ENCODE measurements at places on chromosomes 7 and 10.

GRCh38 chr7:155211761-155212160 lies 85.9 kb upstream of the INSIG1 start:
- no peak for DNase-seq

GRCh38 chr10:89032141-89032891 lies 41.7 kb downstream of the FAS start:
- DNase-seq = peak; percentile 58

DNA sequence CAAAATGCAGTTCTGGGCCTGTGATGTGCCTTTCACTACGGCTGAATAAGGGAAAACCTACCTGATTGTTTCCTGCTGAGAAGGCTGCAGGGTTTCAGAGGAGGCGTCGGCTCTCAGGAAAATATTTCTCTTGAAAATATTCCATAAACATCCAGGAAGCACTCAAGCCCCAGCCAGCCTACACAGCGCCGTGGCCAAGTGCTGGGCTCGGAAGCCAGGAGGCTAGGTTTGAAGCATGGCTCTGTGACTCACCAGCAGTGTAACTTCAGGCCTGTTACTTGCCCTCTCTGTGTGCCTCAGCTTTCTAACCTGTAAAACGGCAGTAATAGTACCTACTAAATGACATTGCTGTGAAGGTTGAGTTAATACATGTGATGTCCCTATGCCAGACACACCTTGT lies 399.1 kb downstream of the GATA3 start:
- DNase-seq = no peak

- DNase-seq = no peak
Measured at GRCh38 chr10:34464000-34464399, 351.1 kb downstream of the PARD3 start.

DNA sequence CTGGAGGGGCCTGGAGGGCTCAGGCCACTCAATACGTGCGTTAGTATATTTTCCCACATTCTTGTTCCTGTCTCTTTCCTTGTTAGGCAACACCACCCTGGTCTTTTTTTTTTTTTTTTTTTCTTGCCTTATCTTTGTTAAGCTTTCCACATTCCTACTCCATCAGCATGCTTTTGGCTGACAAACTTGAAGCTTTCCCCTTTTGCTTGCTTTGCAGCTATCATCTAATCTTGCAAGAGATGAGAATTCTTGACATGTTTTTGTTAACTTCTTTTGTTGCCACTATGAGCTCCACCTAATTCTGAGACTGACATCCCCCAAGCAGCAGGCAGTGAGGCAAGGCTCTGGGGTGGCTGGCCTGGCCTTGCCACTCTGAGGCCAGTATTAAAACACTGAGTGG lies 52.5 kb upstream of the NRP1 start:
- DNase-seq = no peak

GRCh38 chr7:139845443-139845805 lies 16.4 kb downstream of the TBXAS1 start:
- no peak for DNase-seq

DNA sequence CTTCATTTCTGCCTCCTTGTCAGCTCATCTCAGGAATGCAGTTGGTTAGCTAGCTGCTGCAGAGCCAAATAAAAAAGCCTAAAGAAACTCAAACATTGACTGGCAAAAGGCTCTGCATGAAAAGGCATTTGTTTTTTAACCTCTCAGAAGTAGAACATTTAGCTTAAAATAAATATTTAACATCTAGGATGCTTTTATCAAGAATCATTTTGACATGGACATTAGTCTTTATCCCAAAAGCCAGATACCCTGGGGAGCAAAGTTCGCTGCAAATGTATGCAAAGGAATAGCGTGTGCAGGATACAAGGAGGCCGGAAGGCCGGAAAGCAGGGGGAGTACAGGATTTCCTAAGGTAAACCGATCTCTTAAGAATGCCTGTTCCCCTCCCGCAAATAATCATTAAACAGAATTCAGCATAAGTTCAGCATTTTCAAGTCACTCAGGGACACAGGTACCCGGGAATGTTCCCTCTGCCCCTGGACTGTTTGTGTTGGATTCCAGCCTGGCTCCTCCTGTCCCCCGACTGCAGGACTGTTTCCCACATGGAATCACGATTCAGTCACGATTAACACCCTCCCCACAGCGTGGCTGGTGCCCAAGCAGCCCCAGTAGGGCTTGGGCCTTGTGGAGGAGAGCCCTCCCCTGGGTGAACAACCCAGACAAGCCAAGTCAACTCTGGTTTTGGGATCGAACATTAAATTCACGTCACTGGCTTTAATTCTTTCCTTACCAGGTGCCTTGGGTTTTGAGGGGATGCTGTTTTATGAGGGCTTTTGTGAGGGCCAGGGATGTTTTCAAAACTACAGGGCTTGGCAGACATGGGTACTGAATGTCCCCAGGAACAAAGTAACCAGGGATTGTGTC lies 97.8 kb downstream of the HIPK2 start:
- DNase-seq = peak; percentile 61

DNA sequence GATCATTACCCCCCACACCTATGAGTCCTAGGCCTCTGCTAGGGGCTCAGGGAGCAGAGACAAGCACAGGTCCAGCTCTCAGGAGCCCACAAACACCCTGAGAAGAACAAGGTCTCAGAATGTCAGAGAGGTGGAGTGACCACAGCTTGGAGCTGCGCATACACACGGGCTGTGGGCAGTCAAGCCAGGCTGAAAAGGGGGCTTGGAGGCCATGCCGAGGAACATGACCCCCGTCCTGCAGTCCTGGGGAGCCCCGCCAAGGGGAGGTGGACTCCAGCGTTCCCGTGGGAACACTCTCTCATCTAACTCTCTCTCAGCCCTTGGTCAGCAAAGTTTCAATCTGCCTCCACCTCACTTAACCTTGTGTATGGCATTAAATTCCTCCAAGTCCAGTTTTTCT lies 7.8 kb upstream of the MMP21 start:
- no peak for DNase-seq

GRCh38 chr7:39624442-39624807 lies 1.1 kb downstream of the RALA start:
- DNase-seq = no peak

GRCh38 chr10:112345743-112346142 lies 28.2 kb upstream of the ACSL5 start:
- DNase-seq = no peak

DNA sequence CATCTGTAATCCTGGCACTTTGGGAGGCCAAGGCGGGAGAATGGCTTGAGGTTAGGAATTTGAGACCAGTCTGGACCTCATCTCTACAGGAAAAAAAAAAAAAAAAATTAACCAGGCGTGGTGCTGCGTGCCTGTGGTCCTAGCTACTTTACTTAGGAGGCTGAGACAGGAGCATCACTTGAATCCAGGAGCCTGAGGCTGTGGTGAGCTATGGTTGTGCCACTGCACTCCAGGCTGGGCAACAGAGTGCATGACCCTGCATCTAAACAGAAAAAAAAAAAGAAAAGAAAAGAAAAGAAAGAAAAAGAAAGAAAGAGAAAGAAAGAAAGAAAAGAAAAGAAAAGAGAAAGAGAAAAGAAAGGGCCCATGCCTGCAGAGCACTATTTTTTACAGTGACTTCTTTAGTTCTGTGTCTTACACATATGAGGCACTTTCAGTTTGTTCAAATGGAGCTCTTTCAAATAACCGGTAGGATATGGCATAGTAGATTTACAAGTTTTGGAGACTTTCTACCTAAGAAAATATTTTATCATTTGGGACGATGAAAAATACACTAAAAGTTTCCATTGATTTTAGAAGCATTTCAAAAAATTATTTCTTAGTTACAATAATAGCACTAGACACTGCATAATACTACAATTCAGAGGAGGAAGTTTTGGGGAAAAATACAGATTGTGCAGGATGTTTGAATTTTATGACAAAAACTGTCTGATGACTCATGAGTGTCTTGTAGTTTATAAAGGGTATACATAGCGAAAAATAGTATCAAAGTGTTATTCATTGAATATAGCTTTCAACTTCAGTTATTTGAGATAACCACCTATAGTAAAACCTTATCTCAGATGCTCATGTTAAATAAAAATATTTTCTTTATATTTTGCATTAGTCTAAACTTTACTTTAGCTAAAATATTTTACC lies 75.9 kb downstream of the MDFIC start:
- DNase-seq = no peak

GRCh38 chr7:45625067-45625466 lies 50.9 kb downstream of the ADCY1 start:
- no peak for DNase-seq

GRCh38 chr7:24152356-24152755 lies 131.6 kb upstream of the NPY start:
- no peak for DNase-seq

DNA sequence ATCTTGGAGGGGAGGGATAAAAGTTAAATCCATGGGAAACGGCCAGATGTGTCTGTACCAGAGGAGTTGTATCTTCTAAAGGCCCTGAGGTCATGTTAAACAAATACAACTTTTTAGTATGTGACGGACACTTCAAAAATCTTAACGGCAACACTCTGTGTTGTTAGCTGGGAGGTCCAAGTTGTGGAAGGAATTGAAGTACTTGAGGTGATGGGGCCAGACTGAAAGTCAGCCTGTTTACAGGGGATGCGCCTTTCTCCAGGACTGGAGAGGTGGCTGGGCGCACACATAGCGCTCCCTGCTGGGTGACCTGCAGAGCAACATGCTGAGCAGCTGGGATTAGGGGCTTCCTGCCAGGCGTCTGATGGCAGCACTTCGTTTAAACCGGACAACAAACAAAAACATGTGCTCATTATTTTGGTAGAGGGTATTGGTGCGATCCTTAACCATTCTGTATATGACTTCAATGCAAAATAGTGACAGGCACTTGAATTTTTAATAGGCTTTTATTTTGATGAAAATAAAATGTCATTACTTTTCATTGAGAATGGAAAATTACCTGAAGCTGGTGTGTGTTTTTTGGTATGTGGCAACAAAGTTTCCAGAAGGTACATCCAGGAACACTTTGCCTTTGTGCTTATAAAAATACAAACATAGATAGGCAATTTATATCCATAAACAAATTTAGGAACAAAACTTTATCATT lies 198.2 kb downstream of the MLLT10 start:
- peak; percentile 57 for DNase-seq

DNA sequence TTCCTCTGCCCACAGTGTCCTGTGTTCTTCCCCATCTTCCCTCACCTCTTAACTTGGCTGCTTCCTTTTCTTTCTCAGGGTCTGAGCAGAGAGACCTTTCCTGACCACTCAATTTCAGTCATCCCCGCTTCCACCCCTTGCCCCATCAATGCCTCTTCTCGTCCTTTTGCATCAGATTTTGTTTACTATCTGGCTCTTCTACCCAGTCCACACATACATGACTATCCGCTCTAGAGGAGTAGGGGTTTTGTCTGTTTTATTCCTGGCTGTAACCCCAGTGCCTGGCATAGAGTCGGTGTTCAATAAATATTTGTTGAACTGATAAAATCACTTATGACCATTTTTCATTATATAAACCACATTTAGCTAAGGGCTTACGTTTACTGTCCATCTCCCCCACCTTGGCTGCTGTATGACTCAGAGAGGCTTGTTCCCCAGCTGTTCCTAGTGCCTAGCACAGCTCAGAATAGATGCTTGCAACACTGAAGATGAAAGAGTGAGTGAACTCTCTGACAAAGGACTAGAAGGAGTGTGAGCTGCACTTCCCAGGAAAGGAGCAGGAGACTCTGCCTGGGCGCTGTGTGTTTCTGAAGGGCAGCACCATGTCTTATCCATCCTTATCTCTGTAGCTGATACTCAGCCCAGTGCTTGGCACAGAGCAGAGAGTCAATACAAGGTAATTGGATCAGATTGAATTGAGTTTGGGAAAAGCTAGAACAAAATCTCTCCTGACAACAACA lies 21.9 kb downstream of the ARID5B start:
- no peak for DNase-seq

GRCh38 chr10:13528875-13529713 lies at the start of gene BEND7:
BEND7 (minus strand) TSS chr10:13529014; CDS start chr10:13528533, 481 bp downstream.
- DNase-seq = no peak

DNA sequence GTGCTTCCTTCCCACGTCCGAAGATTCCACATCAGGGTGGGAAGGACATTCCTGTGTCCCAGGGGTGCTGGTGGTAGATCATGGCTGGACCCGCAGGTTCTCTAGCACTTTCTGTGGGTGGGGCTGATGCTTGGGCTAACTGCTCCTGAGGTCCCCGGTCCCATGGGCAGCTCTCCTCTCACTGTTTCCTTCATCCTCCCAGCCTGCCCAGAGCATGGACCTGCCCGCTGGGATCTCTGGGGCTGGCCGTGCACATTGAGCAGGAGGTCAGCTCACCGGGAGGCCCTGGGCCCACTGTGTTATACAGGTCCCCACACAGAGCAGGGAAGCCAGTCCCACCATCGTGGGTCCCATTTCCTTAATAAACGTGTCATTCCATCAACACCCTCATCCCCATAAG lies 502.3 kb downstream of the TCERG1L start:
- DNase-seq = no peak

GRCh38 chr10:91190388-91190870 lies 30.0 kb upstream of the PCGF5 start:
- DNase-seq = peak; percentile 11

DNA sequence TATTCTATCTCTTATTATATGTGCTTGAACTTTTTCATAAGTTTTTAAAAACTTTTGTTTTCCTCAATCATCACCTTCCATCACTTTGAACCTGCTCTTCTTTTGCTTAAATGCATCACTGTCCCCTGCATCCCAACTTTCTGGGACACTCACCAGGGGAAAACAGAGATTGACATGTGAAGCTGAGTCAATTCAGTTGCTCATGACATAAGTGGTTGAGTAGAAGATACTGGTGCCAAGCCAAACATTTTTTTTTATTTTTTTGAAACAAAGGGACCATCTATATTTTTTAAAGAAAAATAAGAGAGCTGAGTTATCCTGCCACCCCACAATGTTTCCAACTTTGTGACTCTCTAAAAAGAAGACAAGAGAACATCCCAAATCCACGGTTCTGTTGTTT lies 61.8 kb upstream of the AHR start:
- no peak for DNase-seq

GRCh38 chr7:121076350-121077164 lies 88.0 kb downstream of the CPED1 start:
- peak; percentile 65 for DNase-seq

GRCh38 chr7:46107610-46108217 lies 186.6 kb upstream of the IGFBP3 start:
- no peak for DNase-seq

DNA sequence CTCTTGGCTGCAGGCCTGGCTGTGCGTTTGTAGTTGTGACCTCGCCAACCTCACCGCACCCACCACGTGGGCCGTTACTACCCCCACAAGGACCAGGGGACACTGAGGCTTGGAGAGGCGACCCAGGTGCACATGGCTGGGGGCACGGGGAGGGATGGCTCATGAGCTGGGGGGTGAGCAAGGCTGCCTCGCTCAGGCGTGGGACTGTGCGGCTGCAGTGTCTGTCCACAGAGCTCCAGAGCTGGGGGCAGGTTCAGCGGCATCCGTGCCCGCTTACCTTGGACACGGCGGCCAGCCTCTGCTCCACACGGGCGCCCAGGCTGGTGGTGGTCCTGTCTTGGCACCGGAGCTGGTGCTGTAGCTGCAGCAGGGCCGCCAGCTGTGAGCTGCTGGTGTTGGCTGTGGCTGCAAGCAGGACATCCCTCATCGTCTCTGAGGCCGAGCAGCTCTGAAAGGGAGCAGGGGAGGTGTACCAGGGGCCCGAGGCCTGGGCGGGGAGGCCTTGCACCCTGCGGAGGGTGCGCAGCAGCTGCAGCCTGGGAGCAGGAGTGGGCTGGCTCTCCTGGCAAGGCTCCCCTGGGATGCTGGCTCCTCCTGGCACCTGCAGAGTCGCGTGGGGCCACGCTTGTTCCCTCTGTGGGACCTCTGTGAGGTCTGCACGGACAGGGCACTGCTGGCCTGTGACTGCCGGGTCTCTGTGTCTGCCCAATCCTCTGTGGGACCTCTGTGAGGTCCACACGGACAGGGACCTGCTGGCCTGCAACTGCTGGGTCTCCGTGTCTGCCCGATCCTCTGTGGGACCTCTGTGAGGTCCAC lies 60.0 kb upstream of the NKX6-2 start:
- DNase-seq = no peak

Measured in skeletal muscle cell (primary cell).